ENCODE measurements at places on chromosomes 5 and 9. TPM values are rescaled to one million over a fixed set of nuclear protein-coding genes. Genes with fewer than 3 reads are reported as not detected.
A peak's percentile ranks its signal among the peaks of the same experiment; 100 is the strongest.

The CATSPER3 gene
- 0.33 TPM for total RNA-seq

The ACTBL2 gene
- total RNA-seq, result not detected

The KIF24 gene
- 2.2 TPM for total RNA-seq

The SLC25A2 gene
- 0.62 TPM for total RNA-seq

The C8G gene
- total RNA-seq, result 1.1 TPM

The IL17B gene
- total RNA-seq, result not detected

The PCDHB9 gene
- 15.2 TPM for total RNA-seq

The SGCD gene
- total RNA-seq, result 1.2 TPM

The TSSK1B gene
- not detected for total RNA-seq

The NR2F1-AS1 gene
- 6.4 TPM for total RNA-seq

The GRIN3A gene
- 27.8 TPM for total RNA-seq

DNA sequence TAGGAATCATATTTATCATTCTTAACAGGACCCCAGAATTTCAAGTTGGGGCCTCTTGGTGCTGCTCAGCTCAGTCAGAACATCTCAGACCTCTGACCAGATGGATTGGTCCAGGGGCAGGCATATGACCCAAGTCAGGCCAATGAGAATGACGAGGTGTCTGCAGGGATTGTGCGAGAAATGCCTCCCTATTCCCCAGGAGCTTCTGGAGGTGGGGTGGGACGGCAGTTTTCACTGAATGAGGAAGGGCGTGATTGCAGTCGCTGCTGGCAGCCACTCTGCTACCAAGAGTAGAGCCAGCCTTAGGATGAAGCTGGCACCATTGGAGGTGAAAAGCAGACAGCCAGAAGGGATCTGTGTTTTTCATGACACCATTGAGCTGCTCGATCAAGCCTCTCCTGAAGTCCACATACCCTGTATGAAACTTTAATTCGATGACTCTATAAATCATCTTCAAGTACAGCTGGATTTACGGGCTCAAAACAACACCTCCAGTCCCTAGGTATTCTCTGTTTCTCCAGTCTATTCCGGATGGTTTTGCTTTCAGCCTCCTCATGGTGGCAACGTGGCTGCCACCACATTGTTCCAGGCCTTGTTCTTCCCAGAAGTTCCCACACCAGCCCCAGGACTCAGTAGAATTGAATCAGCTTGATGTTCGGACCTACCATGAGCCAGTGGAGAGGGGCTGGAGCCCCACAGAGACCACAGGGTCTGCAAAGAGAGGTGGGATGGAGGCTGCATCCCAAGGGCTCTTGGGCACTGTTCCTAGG, 70.2 kb upstream of the ADAMTS2 start:
- H3K27ac ChIP-seq, result no peak overlapping the region
- no peaks in the 10 kb centered on the region for H3K4me1 ChIP-seq
- no peaks in the 10 kb centered on the region for H3K27me3 ChIP-seq
- H3K36me3 ChIP-seq, result peaks cover 6% of the 10 kb centered on the region
- DNase-seq, result no peak
- no peak overlapping the region for H3K4me3 ChIP-seq

GRCh38 chr5:1134478-1134877, 22.6 kb upstream of the SLC12A7 start:
- H3K4me1 ChIP-seq, result no peaks in the 10 kb centered on the region
- no peak overlapping the region for H3K4me3 ChIP-seq
- H3K36me3 ChIP-seq, result no peaks in the 10 kb centered on the region
- DNase-seq, result no peak
- peaks cover 9% of the 10 kb centered on the region for H3K27me3 ChIP-seq

- no peak overlapping the region for H3K27ac ChIP-seq
- no peaks in the 10 kb centered on the region for H3K4me1 ChIP-seq
- H3K27me3 ChIP-seq, result no peaks in the 10 kb centered on the region
- no peaks in the 10 kb centered on the region for H3K36me3 ChIP-seq
- DNase-seq, result no peak
- H3K4me3 ChIP-seq, result no peak overlapping the region
Observed at GRCh38 chr9:76077537-76077936, 187.1 kb downstream of the PCSK5 start.

GRCh38 chr9:34187891-34188240, 9.0 kb downstream of the UBAP1 start:
- DNase-seq, result no peak
- H3K36me3 ChIP-seq, result no peaks in the 10 kb centered on the region
- H3K27me3 ChIP-seq, result peaks cover 1% of the 10 kb centered on the region
- H3K4me1 ChIP-seq, result peaks cover 9% of the 10 kb centered on the region
- no peak overlapping the region for H3K4me3 ChIP-seq

DNA sequence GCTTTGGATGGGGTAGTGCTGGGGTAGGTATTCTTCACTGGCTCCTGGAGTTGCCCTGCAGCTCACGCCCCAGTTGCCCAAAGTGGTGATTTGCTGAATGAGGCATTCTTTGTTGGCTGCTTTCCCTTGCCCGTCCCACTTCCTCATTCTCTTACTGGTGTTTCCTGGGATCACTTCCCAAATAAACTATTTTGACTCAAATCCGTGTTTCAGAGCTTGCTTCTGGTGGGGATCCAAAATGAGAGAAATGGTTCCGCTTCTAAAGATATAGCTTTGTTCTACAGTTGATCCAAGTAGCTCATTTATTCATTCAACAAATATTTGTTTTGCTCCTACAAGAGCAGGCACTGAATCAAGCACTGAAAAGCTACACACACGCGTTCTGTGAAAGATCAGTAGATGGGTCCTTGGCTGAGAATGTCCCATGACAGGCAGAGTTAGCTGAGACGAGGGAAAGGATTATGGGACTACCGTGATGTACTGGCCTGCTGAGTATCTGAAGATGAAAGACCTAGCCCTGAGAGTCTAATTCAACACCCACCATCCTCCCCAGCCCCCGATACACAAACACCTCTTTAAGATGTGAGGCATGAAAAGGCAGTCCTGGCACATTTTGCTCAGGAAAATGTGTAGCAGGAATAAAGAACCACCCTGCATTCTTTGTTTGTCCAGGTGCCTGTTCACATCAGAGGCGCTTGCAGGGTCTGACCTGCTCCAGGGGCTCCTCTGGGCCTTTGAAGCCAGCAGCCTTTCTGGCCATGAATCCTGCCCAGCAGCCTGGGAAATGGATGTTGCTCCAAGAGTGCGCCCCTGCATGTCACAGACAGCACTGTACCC, 143.1 kb upstream of the RANBP3L start:
- H3K36me3 ChIP-seq, result peaks cover 4% of the 10 kb centered on the region
- H3K27ac ChIP-seq, result peak overlapping the region; percentile 45
- H3K27me3 ChIP-seq, result peaks cover 1% of the 10 kb centered on the region
- H3K4me1 ChIP-seq, result peaks cover 14% of the 10 kb centered on the region

DNA sequence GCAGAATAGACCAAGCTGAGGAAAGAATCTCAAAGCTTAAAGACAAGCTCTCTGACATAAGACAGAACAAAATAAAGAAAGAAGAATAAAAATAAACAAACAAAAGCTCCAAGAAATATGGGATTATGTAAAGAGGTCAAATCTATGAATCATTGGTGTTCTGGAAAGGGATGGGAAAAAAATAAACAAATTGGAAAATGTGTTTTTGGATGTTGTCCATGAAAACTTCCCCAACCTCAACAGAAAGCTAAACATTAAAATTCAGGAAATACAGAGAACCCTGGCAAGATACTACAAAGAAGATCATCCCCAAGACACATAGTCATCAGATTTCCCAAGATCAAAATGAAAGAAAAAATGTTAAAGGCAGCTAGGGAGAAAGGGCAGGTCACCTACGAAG, 662.0 kb upstream of the CDH18 start:
- H3K36me3 ChIP-seq, result no peaks in the 10 kb centered on the region
- DNase-seq, result no peak
- no peak overlapping the region for H3K4me3 ChIP-seq
- H3K4me1 ChIP-seq, result peaks cover 3% of the 10 kb centered on the region
- no peak overlapping the region for H3K27ac ChIP-seq

GRCh38 chr5:113140837-113141671, 164.5 kb downstream of the DCP2 start:
- H3K27ac ChIP-seq, result no peak overlapping the region
- no peaks in the 10 kb centered on the region for H3K4me1 ChIP-seq
- DNase-seq, result no peak
- no peak overlapping the region for H3K4me3 ChIP-seq
- H3K36me3 ChIP-seq, result peaks cover 3% of the 10 kb centered on the region

DNA sequence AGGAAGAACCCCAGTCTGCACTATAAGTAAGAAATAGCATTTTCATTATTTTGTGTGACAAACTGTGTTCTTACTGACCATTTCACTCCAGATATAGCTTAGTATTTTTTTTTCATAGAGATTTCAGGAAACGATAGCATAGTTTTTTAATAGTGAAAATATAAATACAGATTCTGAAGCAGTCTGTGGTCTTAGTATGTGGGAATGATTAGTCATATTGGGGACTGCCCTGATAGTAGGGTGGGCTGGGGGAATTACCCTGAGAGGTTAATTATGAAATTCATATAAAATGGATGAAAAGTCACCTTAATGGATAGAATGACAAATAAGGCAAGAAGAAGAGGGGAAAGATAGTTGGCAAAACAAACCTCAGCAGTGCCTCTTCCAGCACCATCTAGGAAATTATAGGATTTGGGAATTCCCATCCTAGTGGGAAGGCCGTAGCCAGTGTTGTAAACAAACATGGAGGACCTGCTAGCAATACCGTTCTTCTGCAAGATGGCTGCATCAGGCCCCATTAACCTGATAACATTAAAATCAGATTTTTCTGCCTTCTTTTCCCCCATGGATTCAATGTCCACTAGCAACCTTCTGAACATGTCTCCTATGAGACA, 23.7 kb upstream of the NR3C1 start:
- no peak overlapping the region for H3K27ac ChIP-seq
- H3K4me1 ChIP-seq, result no peaks in the 10 kb centered on the region
- DNase-seq, result no peak
- H3K36me3 ChIP-seq, result no peaks in the 10 kb centered on the region
- H3K4me3 ChIP-seq, result no peak overlapping the region

- no peaks in the 10 kb centered on the region for H3K36me3 ChIP-seq
Observed at GRCh38 chr5:98941131-98941883, 12.5 kb upstream of the CHD1 start.

GRCh38 chr9:86614871-86615849, 260.9 kb upstream of the TUT7 start:
- H3K4me1 ChIP-seq, result peaks cover 4% of the 10 kb centered on the region
- no peak overlapping the region for H3K4me3 ChIP-seq
- peak; percentile 36 for DNase-seq
- peaks cover 1% of the 10 kb centered on the region for H3K27me3 ChIP-seq
- H3K27ac ChIP-seq, result no peak overlapping the region

GRCh38 chr9:125654121-125654520, 52.9 kb downstream of the MAPKAP1 start:
- H3K4me1 ChIP-seq, result peaks cover 47% of the 10 kb centered on the region
- H3K36me3 ChIP-seq, result no peaks in the 10 kb centered on the region
- H3K4me3 ChIP-seq, result no peak overlapping the region
- peaks cover 2% of the 10 kb centered on the region for H3K27me3 ChIP-seq
- H3K27ac ChIP-seq, result peak overlapping the region; percentile 13

DNA sequence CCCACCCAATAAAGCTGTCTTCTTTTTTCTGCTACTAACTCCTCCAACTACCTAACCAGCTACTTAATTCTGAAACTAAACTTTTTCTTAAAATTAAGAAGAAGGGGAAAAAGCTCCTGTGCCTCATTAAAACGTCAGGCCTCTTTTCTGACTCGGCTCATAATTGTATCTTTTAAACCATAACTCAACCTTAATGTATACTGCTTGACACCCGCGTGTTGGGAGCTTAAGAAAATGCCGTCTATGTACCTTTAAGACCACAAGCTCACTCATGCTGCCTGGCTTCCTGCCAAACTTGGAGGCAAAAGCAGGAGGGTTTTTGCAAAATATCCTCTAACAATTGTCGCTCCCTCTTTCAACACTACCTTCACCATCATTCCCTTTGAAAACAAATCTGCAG, 5.0 kb downstream of the EBF1 start:
- peaks cover 40% of the 10 kb centered on the region for H3K4me1 ChIP-seq
- DNase-seq, result peak; percentile 45
- H3K27ac ChIP-seq, result no peak overlapping the region
- no peaks in the 10 kb centered on the region for H3K36me3 ChIP-seq
- peak overlapping the region; percentile 16 for H3K4me3 ChIP-seq

GRCh38 chr9:131728961-131729360, 10.9 kb downstream of the RAPGEF1 start:
- peaks cover 71% of the 10 kb centered on the region for H3K4me1 ChIP-seq
- H3K36me3 ChIP-seq, result peaks cover 3% of the 10 kb centered on the region
- H3K27me3 ChIP-seq, result peaks cover 2% of the 10 kb centered on the region
- DNase-seq, result no peak
- H3K4me3 ChIP-seq, result no peak overlapping the region

- no peak overlapping the region for H3K4me3 ChIP-seq
- DNase-seq, result no peak
- H3K4me1 ChIP-seq, result peaks cover 10% of the 10 kb centered on the region
- no peaks in the 10 kb centered on the region for H3K36me3 ChIP-seq
- H3K27me3 ChIP-seq, result peaks cover 6% of the 10 kb centered on the region
Observed at GRCh38 chr5:124536333-124536732, 210.1 kb downstream of the ZNF608 start.

- no peaks in the 10 kb centered on the region for H3K36me3 ChIP-seq
- H3K4me1 ChIP-seq, result no peaks in the 10 kb centered on the region
- H3K27me3 ChIP-seq, result peaks cover 2% of the 10 kb centered on the region
- no peak for DNase-seq
- no peak overlapping the region for H3K27ac ChIP-seq
Observed at GRCh38 chr5:95773335-95774059, 42.4 kb downstream of the RHOBTB3 start.

DNA sequence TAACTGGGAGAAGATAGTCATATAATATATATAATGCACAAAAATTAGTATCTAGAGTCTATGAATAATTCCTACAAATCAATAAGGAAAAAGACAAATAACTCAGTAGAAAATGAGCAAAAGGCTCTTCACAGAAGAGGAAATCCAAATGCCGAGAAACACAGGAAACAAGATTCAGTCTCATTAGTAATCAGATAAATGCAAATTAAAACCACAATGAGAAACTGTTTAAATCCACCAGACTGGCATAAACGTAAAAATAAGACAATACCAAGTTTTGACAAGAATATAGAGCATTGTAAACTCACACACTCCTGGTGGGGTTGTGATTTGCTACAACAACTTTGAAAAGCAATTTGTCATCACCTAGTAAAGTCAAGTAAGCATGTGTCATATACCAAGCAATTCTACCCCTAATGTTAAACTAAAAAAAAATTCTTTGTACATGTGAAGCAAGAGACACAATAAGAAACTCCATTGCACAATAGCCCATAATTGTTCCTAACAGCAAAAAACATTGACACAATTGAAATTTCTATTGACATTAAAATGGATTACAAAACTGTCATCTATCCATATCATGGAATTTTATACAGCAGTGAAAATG, 21.0 kb upstream of the UBLCP1 start:
- no peaks in the 10 kb centered on the region for H3K36me3 ChIP-seq
- H3K4me1 ChIP-seq, result peaks cover 7% of the 10 kb centered on the region
- no peak for DNase-seq
- H3K27me3 ChIP-seq, result no peaks in the 10 kb centered on the region
- H3K4me3 ChIP-seq, result no peak overlapping the region

GRCh38 chr9:95004411-95005277, 278.1 kb downstream of the AOPEP start:
- H3K4me1 ChIP-seq, result peaks cover 25% of the 10 kb centered on the region
- no peaks in the 10 kb centered on the region for H3K36me3 ChIP-seq

Measured in endothelial cell (in vitro differentiated cells).